ENCODE measurements at places on chromosomes 6 and 20. TPM values are rescaled to one million over a fixed set of nuclear protein-coding genes. Genes with fewer than 3 reads are reported as not detected.

Gene NPEPL1
- total RNA-seq: 21.4 TPM

Gene SLC26A8
- not detected for total RNA-seq

Gene RSPH4A
- under 0.01 TPM for total RNA-seq

Gene GSTA3
- total RNA-seq: not detected

Gene HCK
- total RNA-seq: not detected

Gene SLC22A7
- not detected for total RNA-seq

Gene SNAP91
- total RNA-seq: not detected

Gene LRP11
- total RNA-seq: 69.1 TPM

Gene ARFGEF3
- 0.56 TPM for total RNA-seq

Gene COL9A3
- 0.19 TPM for total RNA-seq

Gene RIPOR3
- 13.2 TPM for total RNA-seq

Gene RIN2
- 35.8 TPM for total RNA-seq

Gene AURKA
- 88.8 TPM for total RNA-seq

Gene ZNF165
- total RNA-seq: 0.38 TPM

Gene MOG
- not detected for total RNA-seq

Gene SIRPB1
- 2.5 TPM for total RNA-seq

Gene TCP11
- total RNA-seq: 0.19 TPM

Gene OR2H2
- total RNA-seq: not detected

Gene SYCP2
- 1.1 TPM for total RNA-seq

Gene MYMX
- total RNA-seq: not detected

Gene MAP7
- total RNA-seq: 1.4 TPM

Gene HLA-G
- not detected for total RNA-seq

Gene TRMT11
- 28.2 TPM for total RNA-seq

Gene TEAD3
- 6.9 TPM for total RNA-seq

Gene GINS1
- 29.3 TPM for total RNA-seq

Gene E2F3
- 3.4 TPM for total RNA-seq

Gene THBS2
- total RNA-seq: 629 TPM

Gene TCF21
- 8.2 TPM for total RNA-seq

Gene ARMH2
- not detected for total RNA-seq

Gene ALDH5A1
- 0.96 TPM for total RNA-seq

Gene UBE2C
- 7.9 TPM for total RNA-seq

Gene PRDM13
- not detected for total RNA-seq

Gene GJA10
- not detected for total RNA-seq

Gene COL21A1
- 0.38 TPM for total RNA-seq

Gene CD93
- 2.8 TPM for total RNA-seq

Gene ENPP3
- total RNA-seq: under 0.01 TPM

Gene PABPC1L
- total RNA-seq: 8.6 TPM

Gene OR2B6
- total RNA-seq: not detected

Gene KIAA1755
- total RNA-seq: 2.5 TPM

Gene RSPO3
- 2.0 TPM for total RNA-seq

Gene OR12D3
- total RNA-seq: not detected

Gene UFL1
- 34.3 TPM for total RNA-seq

Gene SNX21
- total RNA-seq: 33.4 TPM

Gene TMEM242
- total RNA-seq: 7.3 TPM

Gene GNMT
- not detected for total RNA-seq

Gene TMEM200A
- total RNA-seq: 124 TPM

Measured in regular cardiac myocyte (primary cell).